Ascending aorta (tissue), 2 donors: ENCODE measurements at places on chromosomes 6 and 20. TPM values are rescaled to one million over a fixed set of nuclear protein-coding genes. Genes with fewer than 3 reads are reported as not detected.

DNA sequence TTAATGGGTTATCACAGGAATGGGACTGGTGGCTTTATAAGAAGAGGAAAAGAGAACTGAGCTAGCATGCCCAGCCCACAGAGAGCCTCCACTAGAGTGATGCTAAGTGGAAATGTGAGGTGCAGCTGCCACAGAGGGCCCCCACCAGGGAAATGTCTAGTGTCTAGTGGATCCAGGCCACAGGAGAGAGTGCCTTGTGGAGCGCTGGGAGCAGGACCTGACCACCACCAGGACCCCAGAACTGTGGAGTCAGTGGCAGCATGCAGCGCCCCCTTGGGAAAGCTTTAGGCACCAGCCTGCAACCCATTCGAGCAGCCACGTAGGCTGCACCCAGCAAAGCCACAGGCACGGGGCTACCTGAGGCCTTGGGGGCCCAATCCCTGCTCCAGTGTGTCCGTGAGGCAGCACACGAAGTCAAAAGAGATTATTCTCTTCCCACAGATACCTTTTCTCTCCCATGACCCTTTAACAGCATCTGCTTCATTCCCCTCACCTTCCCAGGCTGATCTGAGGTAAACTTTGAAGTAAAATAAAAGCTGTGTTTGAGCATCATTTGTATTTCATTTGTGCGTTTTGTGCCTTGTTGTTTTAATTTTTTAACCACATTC lies 4.4 kb downstream of the HLA-E start:
- H3K27me3 ChIP-seq: no peaks in the 10 kb centered on the region
- peaks cover 37% of the 10 kb centered on the region for H3K36me3 ChIP-seq
- H3K27ac ChIP-seq: no peak overlapping the region
- no peak overlapping the region for H3K4me3 ChIP-seq
- DNase-seq: no peak
- H3K4me1 ChIP-seq: peaks cover 14% of the 10 kb centered on the region

DNA sequence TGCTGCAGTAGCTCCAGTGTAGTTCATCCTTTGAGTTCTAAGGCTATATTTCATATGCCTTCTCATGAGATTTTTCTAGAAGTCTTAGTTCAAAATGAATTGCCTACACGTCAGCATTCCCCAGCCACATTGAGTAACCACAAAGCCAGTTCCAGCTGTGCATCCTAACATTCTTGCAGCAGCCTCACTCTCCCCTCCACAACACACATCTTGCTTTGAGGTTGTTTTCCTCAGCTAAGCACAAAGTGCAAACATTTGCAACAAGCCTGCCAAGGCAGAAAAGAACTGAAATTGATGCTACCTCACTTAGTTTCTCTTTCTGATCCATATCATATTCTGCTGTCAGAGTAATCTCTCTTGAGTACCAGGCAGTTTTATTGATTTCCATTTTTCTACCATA lies 160.7 kb upstream of the KCNQ5 start:
- H3K27me3 ChIP-seq: no peaks in the 10 kb centered on the region
- H3K4me1 ChIP-seq: no peaks in the 10 kb centered on the region
- no peak overlapping the region for H3K27ac ChIP-seq
- H3K36me3 ChIP-seq: no peaks in the 10 kb centered on the region
- DNase-seq: no peak

- no peaks in the 10 kb centered on the region for H3K36me3 ChIP-seq
- H3K4me3 ChIP-seq: no peak overlapping the region
- H3K27ac ChIP-seq: no peak overlapping the region
- H3K27me3 ChIP-seq: no peaks in the 10 kb centered on the region
- H3K4me1 ChIP-seq: no peaks in the 10 kb centered on the region
- no peak for DNase-seq
Observed at GRCh38 chr20:42155586-42155985, 537.4 kb upstream of the CHD6 start.

DNA sequence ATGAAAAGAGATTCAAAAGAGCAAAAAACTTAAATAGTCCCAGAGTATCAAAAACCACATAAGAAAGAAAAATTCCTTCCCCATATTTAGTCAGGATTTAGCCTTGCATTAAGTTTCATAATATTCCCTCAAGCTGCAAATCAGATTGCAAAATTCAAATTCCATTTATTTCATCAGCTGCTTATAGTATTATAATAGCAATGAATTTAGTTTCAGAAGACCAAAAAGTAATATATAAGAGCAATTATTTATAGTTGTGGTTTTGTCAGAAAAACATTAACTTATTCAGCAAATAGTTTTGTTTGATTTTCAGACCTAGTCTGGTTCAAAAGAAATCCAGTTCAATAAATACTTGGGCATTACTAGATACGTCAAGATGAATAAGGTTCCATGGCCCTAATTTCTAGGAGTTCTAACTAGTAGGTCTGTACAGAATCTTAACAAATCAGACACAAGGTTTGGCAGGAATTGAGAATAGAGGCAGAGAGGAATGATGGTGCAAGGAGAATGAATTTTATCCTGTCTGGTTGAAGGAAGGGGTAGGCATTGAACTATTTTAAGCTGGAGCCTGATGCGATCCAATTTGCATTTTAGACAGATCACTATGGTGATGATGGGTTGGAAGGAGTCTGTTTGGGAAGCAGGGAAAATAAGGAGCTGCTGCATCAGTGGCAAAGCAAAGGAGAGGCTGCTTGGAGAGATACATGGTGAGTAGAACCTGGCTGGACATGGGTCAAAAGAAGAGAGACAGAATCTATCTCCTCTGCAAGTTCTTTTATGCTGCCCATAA lies 163.9 kb upstream of the STXBP5 start:
- DNase-seq: no peak
- no peaks in the 10 kb centered on the region for H3K27me3 ChIP-seq
- no peaks in the 10 kb centered on the region for H3K4me1 ChIP-seq
- H3K4me3 ChIP-seq: no peak overlapping the region
- H3K36me3 ChIP-seq: no peaks in the 10 kb centered on the region

- no peaks in the 10 kb centered on the region for H3K27me3 ChIP-seq
- H3K4me1 ChIP-seq: peaks cover 64% of the 10 kb centered on the region
- H3K4me3 ChIP-seq: peak overlapping the region; percentile 97
- H3K27ac ChIP-seq: peak overlapping the region; percentile 97
- DNase-seq: no peak
Observed at GRCh38 chr20:1896484-1897258, 1.5 kb downstream of the SIRPA start.

DNA sequence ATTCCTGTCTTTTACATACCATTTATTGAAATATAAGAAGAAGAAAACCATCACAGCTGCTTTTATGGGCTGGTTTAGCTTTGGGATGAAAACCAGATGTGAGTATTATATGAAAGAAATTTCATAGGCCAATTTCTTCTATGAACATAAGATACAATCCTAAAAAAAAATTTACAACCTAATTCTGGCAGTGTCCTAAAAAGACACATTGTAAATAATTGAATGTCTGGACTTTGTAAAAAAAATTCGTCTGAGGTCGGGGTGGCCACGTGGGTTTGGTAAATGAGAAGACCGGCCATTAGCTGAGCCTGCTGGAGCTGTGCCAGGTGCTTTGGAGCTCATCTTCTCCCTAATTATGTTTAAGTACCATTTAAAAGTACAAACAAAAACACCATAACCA lies 26.8 kb downstream of the DACT2 start:
- H3K36me3 ChIP-seq: no peaks in the 10 kb centered on the region
- H3K4me3 ChIP-seq: no peak overlapping the region
- no peaks in the 10 kb centered on the region for H3K27me3 ChIP-seq
- H3K4me1 ChIP-seq: no peaks in the 10 kb centered on the region

- H3K4me1 ChIP-seq: no peaks in the 10 kb centered on the region
- no peaks in the 10 kb centered on the region for H3K36me3 ChIP-seq
- no peak overlapping the region for H3K27ac ChIP-seq
- no peak overlapping the region for H3K4me3 ChIP-seq
- H3K27me3 ChIP-seq: no peaks in the 10 kb centered on the region
Observed at GRCh38 chr6:97049253-97050011, 124.9 kb downstream of the KLHL32 start.

- no peaks in the 10 kb centered on the region for H3K4me1 ChIP-seq
- no peak overlapping the region for H3K4me3 ChIP-seq
- no peak for DNase-seq
- no peak overlapping the region for H3K27ac ChIP-seq
- no peaks in the 10 kb centered on the region for H3K27me3 ChIP-seq
- peaks cover 6% of the 10 kb centered on the region for H3K36me3 ChIP-seq
Observed at GRCh38 chr6:116629563-116629981, 13.3 kb downstream of the RSPH4A start.

GRCh38 chr6:53961679-53962370 lies 149.4 kb upstream of the MLIP start:
- DNase-seq: no peak
- H3K36me3 ChIP-seq: no peaks in the 10 kb centered on the region
- H3K4me3 ChIP-seq: no peak overlapping the region
- H3K27me3 ChIP-seq: no peaks in the 10 kb centered on the region
- H3K27ac ChIP-seq: no peak overlapping the region

DNA sequence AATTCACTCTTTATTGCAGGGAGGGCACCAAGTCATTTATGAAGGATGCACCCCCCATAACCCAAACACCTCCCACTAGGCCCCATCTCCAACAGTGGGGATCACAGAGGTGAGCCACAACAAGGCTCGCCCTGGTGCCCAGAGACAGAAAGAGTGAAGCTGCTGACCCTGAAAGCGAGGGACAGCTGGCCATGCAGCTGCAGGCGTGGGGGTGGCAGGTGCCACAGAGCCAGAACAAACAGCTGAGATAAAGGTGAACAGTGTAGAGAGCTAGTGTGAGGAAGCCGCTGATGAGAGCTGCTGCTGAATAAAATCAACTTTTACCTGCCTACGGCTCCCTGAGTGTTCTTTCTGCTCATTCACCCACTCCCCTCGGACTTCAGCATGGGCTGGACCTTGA lies 18.8 kb upstream of the RGS17 start:
- H3K4me1 ChIP-seq: no peaks in the 10 kb centered on the region
- no peaks in the 10 kb centered on the region for H3K27me3 ChIP-seq
- DNase-seq: no peak
- H3K36me3 ChIP-seq: no peaks in the 10 kb centered on the region
- no peak overlapping the region for H3K4me3 ChIP-seq
- no peak overlapping the region for H3K27ac ChIP-seq

GRCh38 chr6:89481695-89482094 lies 48.7 kb downstream of the ANKRD6 start:
- H3K27me3 ChIP-seq: no peaks in the 10 kb centered on the region
- H3K4me3 ChIP-seq: no peak overlapping the region
- H3K27ac ChIP-seq: peak overlapping the region; percentile 70

DNA sequence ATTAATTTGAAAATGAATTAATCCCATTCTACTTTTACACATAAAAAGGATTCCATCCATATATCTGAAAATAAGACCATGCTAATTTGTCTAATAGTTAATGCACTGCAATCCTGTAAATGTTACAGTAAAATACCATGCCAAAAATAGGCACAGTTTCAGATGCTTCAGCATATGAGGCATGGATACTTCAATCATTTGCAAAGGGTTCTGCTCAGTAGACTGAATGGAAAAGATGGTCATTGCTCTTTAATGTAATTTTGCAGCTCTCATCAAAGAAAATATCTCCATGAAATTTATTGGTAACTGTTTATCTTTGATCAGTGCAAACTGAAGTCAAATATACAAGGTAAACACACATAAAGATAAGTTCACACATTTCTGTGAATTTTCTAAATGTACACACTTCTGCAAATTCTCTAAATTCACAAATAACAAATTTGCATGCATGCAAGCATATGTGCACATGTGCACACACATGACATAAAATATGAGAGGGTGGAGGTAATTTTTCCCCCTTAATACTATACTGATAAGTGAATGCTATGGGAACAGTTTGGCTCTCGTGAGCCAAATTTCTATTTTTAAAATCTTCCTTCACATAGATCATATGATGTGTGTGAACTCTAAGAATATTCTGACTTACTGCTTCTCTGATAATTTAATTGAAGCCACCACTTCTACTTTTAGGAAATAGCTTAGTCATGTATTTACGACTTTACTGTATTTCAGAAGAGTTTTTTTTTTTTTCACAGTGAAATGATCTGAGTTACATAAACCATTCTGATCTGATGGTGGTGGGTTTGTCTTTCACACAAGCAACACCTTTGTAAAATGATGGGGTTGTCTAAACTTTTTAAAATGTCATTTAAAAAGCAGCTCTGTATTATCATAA lies 996.8 kb upstream of the CITED2 start:
- no peak for DNase-seq
- H3K4me3 ChIP-seq: no peak overlapping the region
- no peaks in the 10 kb centered on the region for H3K36me3 ChIP-seq
- no peaks in the 10 kb centered on the region for H3K4me1 ChIP-seq
- H3K27ac ChIP-seq: no peak overlapping the region

GRCh38 chr20:64151633-64152530 lies 12.4 kb upstream of the MYT1 start:
- no peak overlapping the region for H3K27ac ChIP-seq
- H3K27me3 ChIP-seq: no peaks in the 10 kb centered on the region
- no peak for DNase-seq
- no peak overlapping the region for H3K4me3 ChIP-seq
- H3K36me3 ChIP-seq: no peaks in the 10 kb centered on the region

GRCh38 chr20:22352019-22352418 lies 232.4 kb downstream of the FOXA2 start:
- no peak for DNase-seq
- H3K27me3 ChIP-seq: no peaks in the 10 kb centered on the region
- no peaks in the 10 kb centered on the region for H3K4me1 ChIP-seq
- no peaks in the 10 kb centered on the region for H3K36me3 ChIP-seq
- H3K4me3 ChIP-seq: no peak overlapping the region

DNA sequence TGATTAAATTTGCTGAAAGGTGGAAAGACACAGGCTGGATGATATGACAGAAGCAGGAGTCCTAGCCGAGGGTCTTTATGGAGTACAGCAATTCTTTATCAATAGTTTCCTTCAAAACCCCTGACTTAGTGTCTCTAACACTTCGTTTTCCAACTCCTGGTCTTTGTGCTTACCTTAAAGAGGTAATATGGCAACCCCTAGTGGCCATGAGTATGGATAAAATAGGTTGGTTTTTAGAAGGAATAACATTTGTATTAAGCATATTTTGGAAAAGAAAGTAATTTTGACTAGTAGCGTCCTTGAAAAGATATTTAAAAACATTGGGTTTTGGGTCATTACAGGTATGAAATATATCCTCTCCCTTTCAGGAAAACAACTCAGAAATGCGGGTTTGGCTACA lies 51.9 kb downstream of the VGLL2 start:
- H3K4me1 ChIP-seq: no peaks in the 10 kb centered on the region
- H3K27ac ChIP-seq: no peak overlapping the region
- no peaks in the 10 kb centered on the region for H3K27me3 ChIP-seq
- no peaks in the 10 kb centered on the region for H3K36me3 ChIP-seq

Gene CST7
- not detected for total RNA-seq

Gene CALHM6
- not detected for total RNA-seq

Gene CPXM1
- not detected for total RNA-seq

Gene EBF4
- 19.2 TPM for total RNA-seq

Gene WFDC12
- total RNA-seq: not detected

Gene ELOVL4
- total RNA-seq: 6.4 TPM

Gene MAP1LC3A
- total RNA-seq: 131 TPM
